ENCODE measurements at places on chromosomes 13 and 19.

- DNase-seq, result peak; percentile 64
Measured at GRCh38 chr19:12913011-12913561, 6.0 kb downstream of the SYCE2 start.

DNA sequence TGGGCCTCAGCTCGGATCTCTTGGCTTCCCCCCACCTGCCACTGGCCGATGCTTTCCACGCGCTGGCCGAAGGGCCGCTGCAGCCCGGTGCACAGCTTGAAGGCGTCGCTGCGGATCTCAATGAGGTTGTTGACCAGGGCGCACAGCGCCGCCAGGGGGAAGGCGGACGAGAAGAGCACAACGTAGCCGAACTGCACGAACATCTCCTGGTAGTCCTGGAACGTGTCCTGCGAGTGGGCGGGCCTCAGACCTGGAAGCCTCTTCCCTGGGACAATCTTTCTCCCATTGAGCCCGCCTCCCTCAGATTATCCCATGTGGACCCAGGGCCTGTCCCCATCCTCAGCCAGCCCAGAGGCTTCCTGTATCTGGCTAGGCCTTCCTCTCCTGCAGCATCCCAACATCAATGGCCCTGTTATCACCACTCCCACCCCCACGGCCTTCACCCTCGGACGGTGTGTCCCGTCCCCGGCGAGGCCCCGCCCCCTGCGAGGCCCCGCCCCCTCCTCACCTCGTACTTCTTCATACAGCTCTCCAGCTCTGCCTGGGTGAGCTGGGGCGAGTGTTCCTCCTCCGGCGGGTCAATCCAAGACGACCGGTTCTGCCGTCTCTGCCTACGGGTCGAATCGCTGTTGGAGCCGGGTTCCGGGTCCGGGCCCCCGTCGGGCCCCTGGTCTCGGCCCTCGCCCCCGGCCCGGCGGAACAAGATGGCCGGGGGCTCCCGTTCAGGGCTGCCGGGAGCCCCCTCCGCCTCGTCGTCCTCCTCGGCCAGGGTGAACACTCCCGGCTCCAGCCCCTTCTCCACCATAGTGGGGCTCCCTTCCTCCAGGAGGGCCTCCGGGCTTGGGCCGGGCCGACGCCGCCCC is 6.8 kb downstream of the ANO8 start:
- DNase-seq, result peak; percentile 68

DNA sequence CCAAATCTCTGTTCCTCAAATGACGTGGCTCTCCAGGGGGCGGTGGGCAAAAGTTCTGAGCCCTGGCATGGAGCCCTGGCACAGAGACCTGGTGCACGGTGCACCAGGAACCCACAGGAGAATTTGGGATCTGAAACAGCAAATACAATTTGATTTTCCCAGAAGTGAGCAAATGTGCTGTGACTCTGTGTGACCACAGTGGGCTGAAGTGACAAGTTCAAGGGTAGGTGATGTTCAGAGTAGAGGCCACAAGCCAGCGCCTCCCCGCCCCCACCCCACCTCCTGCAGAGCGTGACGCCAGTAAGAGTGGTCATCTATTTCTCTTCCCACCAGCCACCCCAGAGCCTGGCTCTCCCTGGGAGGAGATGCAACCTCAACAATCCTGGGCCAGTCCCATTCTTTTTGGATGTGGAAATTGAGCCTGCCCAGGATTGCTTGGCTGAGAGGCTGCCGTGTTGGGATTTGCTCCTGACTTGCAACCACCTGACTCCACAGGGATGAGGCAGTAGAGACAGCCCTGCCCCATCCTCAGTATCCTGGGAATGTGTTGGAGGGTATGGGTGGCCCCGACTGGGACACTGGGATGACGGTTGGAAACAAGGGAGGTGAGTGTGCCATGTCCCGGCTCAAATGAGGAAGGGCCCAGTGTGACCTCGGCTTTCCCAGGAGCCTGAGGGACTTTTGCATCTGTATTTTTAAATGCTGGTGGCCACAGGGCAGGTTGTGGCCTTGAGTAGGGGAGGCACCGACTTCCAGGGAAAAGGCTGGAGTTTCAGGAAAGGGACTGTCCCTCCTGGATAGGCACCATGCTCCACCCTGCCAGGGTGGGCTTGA is 11.1 kb upstream of the BCL3 start:
- no peak for DNase-seq

- no peak for DNase-seq
Measured at GRCh38 chr13:70732611-70733010, 624.4 kb upstream of the KLHL1 start.

GRCh38 chr19:30864391-30865215 is 484.6 kb downstream of the TSHZ3 start:
- no peak for DNase-seq

DNA sequence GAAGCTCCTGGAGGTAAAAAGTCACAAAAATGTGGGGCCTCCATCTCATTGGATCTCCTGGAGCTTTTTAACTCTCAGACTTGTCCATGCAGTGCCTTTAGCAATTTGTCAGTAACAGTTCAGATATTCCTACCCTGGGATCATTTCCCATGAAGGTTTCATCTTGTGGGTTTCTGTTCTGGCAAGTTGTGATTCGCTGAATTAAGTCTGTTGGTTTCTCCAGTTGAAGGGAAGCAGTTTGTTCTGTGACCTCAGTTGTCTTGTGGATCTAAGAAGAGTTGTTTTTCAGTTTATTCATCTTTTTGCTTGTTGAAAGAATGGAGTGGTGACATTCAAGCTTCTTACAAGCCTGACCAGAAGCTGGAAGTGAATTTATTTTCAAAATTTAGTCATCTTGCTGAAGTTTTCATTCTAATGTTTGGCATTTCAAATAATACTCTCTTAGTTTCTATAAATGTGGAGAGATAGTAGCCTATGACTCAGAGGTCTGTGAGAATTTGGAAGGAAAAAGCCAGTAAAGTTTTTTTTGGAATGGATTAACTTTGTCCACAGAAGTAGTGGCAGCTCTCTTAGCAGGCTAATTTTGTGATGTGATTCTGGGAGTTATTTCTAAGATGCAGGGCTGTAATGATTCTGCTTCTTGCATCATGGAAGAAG is 120.1 kb upstream of the CSNK1A1L start:
- DNase-seq, result no peak

- no peak for DNase-seq
Measured at GRCh38 chr13:74904556-74904955, 577.4 kb downstream of the TBC1D4 start.

DNA sequence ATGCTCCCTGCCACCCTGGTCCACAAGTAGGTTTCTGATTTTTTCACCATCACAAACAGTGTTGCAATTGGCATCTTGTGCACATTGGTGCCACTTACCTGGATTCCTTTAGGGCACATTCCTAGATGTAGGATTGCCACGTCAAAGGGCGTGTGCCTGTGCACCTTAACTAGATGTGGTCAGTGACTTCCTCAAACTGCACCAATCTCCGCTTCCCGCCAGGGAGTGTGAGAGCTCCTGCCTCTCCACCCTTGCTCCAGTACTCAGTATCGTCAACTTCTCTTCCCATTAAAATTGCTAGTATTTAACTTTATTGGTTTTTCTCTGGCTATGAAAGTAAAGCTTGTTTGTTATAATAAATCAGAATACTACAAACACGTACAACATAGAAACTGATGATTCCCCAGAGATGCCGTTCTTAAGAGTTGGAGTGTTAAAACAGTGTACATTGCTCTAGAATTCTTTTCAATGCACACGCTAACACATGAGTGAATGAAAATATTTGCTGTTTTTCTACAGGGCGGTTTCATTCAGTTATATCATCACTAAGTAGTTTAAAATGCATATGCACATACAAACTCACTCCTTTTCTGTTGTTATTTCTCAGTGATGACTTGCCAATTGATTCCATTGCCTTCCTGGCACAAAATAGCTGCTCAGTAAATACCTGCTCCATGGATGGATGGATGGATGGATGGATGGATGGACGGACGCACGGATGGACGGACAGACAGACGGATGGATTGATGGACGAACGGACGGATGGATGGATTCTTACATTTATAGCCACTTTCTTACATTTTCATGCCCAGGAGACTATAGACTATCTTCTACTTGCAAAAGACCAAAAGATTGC is 23.4 kb downstream of the CCNE1 start:
- no peak for DNase-seq

- no peak for DNase-seq
Measured at GRCh38 chr13:112907871-112908331, 61.1 kb upstream of the MCF2L start.

- DNase-seq, result no peak
Measured at GRCh38 chr13:66410314-66410713, 819.8 kb downstream of the PCDH9 start.

DNA sequence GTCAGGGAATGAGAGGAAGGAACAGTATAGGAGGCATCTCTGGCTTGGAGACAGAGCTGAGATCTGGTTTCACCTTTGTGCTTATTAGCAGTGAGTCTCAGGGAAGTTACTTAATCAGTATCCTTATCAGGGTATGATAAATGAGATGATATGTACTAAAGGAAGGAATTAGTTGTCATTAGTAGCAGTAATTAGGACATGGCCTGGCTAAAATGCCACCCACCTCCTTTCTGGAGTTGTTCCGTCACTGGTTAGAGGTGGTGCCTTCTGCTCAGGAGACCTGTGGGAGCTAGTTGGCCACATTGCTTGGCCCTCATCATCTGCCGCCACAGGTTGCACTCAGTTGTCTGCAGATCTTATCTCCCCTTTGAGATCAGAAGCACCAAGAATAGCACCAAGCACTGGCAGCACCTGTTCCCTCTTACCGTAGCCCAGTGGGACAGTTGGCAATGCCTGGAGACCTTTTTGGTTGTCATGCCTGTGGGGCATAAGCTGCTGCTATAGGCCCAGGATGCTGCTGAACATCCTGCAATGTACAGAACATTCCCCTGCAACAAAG is 4.7 kb downstream of the GPATCH1 start:
- no peak for DNase-seq

DNA sequence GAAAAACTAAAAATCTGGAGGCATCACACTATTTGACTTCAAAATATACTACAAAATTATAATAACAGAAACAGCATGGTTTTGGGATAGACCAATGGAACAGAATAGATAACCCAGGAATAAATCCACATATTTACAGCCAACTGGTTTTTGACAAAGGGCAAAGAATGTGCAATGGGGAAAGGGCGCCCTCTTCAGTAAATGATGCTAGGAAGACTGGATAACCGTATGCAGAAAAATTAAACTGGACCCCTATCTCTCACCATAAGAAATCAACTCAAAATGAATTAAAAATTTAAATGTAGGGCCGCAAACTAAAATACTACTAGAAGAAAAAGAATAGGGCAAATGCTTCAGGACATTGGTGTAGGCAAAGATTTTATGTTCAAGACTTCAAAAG is 440.5 kb upstream of the SGCG start:
- no peak for DNase-seq

DNA sequence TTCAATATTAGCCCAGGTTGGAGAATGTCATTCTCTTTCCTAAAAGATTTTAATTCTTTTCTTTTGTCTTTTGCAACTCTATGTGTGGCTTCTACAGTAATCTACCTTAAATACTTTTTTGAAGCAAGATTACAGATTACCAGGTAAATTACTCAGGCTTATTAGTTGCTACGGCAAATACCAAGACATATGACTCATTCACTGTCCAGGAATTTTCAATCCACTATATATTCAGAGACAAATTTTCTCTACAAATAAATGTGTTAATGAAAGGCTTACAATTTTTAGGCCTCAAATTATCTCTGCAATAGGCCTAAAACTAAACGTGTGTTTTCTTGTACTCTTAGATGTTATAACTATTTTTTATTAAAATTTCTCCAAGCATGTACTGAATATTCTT is 631.3 kb downstream of the DIAPH3 start:
- no peak for DNase-seq

- DNase-seq, result no peak
Measured at GRCh38 chr13:49053215-49053614, 77.5 kb downstream of the FNDC3A start.

DNA sequence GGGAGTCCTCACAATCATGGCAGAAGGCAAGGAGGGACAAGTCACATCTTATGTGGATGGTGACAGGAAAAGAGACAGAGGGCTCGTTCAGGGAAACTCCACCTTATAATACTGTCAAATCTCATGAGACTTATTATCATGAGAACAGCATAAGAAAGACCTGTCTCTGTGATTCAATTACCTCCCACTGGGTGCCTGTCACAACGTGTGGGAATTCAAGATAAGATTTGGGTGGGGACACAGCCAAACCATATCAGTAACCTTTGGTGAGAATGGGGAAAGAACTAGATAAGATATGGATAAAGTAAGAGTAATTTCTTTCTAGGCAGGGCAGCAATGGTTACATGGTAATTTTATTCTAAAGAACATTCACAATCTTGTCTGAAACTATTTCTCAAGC is 344.9 kb upstream of the KLF12 start:
- no peak for DNase-seq

GRCh38 chr19:6056282-6056741 is 54.0 kb downstream of the RFX2 start:
- DNase-seq, result no peak

DNA sequence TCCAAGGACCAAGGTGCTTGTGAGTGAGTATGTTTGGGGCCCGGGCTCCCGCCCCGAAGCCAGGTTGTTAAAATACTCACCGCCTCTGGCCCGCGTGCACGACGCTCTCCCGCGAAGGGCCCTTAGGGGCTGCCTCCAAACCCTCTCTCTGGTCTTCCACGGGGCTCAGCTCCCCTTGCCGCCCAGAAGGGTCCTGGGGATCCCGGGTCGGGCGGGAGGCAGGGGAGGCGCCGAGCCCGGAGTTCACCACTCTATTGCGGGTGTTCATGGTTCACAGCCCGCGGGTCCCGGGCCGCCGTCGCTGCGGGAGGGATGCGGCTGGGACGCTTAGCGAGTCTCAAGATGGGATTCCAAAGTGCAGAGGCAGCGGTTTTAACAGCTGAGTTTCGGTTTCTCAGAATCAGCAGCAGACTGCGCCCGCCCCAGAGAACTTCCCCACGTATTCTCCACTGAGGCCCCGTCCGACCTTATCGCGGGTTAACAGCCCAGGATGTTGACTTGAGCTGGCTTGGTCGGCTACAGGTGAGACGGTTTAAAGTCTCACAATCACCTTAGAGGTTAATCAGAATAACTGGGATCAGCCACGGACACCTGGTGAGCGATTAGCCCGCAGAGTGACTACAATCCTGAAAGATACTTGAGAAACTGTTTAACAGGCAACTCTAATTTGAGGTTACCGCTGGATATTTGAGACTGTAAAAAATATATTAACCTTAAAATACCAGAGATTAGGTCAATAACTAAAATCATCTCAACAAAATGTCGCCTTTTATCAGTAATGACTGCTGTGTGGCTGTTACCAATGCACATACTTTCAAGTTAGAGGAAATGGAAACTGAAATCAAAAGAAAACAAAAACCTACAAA is at the start of gene EPSTI1:
Gene EPSTI1, minus strand, starts transcription at position 344 of the 866 bp plus-strand sequence. Its CDS starts 76 bp downstream, at position 268.
- DNase-seq, result peak; percentile 71

DNA sequence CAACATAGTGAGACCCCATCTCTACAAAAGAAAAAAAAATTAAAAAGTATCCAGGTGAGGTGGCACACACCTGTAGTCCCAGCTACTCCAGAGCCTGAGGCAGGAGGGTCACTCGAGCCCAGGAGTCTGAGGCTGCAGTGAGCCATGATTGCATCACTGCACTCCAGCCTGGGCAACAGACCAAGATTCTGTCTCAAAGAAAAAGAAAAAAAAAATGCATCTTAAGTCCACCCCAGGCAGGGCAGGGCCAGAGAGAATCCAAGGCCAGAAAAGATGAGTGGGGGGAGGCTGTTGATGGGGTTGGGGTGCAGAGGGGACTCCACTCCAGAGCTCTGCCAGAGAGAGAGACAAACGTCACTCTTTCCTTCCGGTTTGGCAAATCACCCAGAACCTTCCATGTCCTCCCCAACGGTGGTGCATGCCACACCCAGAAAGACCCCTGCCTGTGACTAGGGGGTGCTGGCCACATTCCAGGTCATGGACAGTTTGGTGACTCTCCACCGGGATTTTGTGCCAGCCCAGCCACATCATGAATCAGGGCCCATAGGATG is 431 bp downstream of the FUT3 start:
- no peak for DNase-seq

Measured in retina (tissue), 1 donor.